ENCODE measurements at places on chromosomes 6 and 20.
A peak's percentile ranks its signal among the peaks of the same experiment; 100 is the strongest.

DNA sequence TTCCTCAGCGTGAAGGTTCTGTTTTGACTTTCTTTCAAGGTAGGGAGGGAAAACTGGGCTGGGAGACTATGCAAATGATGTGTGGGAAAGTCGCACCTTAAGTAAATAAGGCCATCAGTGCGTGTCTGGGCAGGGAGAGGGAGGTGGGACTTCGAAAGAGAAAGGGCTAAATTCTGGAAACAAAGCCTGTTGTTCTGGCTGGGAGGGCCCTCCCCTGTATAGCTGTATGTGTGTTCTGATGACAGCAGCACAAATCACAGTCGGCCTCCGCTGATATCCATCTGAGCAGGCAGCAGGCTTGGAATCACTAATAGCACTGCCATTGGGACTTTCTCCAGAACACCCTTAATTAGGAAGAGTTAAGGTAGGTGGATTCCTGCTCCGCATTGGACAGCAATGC lies 19.2 kb downstream of the JAG1 start:
- DNase-seq: no peak

GRCh38 chr6:130105996-130106704 lies 87.8 kb downstream of the L3MBTL3 start:
- DNase-seq: no peak

DNA sequence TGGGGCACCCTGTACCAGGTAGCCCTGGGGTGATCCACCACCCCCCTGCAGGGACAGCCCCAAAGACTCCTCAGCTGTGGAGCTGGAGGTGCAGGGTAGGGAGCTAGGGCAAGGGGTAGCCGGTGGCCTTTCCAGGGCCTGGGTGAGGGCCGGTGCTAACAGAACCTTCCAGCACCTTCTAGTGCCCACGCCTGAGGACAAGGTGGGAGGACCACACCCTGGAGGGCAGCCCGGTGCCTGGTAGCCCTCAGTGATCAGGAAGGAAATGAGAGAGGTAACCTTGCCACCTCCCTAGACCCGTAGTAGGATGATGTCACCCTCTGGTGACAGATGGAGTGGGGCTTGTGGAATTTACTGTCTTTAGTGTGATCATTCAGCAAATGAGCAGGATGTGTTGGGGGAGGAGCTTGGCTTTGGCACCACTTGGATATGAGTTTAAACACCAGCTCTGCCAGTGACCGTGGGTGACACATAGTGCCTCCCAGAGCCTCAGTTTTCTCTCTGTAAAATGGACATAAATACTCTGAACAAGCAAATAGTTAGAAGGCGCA lies 187.7 kb downstream of the NFATC2 start:
- no peak for DNase-seq

DNA sequence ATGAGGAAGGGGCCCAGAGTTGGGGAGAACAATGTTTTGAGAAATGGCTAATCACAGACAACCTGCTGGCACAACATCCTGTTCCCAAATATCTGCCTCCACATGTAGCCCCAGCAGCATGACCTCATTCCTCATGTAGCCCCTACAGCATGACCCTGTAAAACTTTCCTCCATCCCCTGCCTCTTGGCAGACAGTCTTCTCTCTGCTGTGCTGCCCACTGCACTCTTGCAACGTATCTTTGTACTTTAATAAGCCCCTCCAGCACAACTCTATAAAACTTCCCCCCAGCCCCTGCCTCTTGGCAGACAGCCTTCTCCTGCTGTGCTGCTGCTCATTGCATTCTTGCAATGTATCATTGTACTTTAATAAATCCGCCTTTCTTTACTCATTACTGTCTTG lies 278.8 kb downstream of the HDGFL1 start:
- DNase-seq: no peak

GRCh38 chr6:139247618-139248017 lies 44.2 kb downstream of the TXLNB start:
- DNase-seq: no peak

DNA sequence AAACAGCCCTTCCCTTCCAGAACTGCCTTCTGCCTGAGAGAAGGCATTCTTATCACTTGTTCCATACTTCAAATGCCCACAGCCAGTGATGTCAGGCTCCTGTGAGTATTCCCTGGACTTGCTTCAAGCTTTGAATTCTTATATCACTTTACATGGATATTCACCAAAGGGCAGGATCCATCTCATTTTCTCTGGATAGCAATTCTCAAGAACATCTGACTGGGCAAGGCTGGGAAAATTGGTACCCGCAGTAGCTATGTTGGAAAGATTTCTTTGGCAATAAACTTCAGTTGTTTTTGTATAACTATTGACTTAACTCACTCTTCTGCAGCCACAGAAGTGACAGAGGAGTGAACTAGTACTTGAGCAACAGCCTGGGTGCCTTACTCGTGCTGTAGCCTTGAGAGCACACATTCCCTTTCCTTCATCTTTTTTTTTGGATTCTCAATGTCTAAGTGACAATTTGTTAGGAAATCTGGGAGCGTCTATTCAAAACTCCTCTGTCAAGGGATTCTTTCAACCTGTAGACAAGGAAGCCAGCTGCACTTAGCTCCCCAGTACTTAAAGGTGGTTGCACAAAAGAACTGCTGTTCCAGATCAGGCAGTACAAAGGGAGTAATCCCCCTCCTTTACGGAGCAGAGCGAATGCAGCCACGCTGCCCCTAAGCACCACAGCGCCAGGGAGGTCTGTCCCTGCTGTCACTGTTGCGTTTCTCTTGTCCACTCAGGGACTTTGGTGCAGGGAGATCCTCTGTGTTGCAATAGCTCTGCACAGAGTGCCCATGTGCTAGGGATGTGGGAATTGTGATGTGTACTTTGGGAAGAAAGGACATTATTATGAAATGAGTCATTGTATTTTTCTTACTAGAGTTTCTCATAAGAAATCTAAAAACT lies 69.6 kb downstream of the JAG1 start:
- no peak for DNase-seq

DNA sequence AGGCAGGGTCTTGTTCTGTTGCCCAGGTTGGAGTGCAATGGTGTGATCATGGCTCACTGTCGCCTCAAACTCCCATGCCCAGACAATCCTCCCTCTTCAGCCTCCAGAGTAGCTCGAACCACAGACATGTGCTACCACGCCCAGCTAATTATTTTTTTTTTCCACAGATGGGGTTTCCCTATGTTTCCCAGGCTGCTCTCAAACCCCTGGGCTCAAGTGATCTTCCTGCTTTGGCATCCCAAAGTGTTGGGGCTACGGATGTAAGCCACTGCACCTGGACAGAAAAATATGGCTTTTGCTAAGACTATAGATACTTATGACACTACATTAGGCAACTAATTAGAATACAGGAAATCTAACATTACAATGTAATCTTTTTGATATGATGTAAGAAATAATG lies 17.9 kb downstream of the RNF24 start:
- DNase-seq: no peak

DNA sequence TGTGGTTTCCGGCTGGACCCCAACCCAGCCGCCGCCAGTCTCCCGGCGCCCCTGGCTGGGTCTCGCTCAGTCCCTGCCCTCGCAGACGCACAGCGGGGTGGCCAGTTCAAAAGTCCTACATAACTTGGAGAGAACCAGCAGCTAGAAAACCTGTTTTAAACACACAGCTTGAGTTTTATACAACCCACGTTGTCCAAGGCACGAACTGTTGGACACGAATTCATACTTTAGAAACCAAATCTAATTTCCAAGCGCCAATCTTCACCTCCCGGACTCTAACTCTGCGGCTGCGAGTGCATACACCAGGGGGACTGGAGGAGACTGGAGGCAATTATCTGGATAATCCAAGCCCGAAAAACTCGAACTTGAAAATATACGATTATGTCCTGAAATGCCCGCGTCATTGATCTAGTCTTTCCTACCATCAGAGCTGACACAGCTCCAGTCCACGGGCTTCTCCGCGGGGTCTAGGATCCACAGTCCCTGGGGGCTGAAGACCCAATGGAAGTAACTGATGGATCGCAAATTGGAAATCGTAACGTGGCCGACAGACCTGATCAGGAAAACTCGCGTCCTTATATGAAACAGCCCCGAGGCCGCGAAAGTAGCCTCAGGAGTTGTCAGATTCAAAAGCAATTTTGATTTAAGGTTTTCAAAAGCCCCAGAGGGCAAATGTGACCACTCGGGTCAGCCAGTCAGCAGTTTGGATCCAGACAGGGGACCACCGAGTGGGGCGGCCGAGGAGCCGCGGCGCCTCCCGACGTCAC lies 843 bp upstream of the HEY2 start:
- DNase-seq: no peak

GRCh38 chr20:53220482-53221307 lies 248.5 kb downstream of the TSHZ2 start:
- no peak for DNase-seq

DNA sequence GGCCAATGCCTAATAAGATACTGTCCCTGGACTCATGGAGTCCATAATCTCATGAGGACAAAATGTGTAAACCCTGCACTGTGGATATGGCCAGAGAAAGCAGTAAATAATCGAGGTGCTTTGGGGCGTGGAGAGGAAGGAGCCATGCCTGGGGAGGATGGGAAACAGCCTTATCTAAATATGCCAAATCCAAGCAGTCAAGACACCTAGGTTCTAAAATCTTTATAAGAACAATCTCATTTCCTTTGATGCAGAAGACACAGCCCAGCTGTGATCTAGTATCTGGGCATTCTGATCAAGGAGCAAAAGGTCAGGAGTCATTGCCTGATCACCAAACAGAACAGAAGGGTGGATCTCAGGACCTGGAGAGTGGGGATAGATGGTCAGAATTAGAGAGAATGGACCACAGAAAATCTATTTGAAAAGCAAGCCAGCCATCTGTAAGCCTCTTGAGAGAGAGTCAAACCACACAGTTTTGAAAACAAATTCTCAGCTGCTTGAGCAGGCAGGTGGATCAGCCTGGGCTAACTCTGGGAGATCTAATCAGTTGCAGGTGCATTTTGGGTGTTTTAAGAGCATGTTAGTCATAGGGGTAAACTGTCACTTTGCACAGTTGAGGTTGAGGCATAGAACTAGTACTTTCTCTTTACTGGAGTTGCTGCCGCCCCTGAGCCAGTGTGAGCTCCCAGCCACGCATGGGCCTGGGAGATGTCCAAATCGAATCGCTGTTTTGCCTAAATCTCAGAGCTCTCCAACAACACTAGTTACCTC lies 130.8 kb upstream of the TNFAIP3 start:
- DNase-seq: no peak

GRCh38 chr20:53678315-53678989 lies 84.8 kb upstream of the ZNF217 start:
- DNase-seq: no peak

GRCh38 chr6:79868098-79868722 lies 79.1 kb downstream of the ELOVL4 start:
- peak; percentile 23 for DNase-seq

GRCh38 chr6:56843476-56844349 lies 111.2 kb upstream of the BEND6 start:
- DNase-seq: no peak

- DNase-seq: no peak
Measured at GRCh38 chr6:92150553-92150952, 1268.8 kb downstream of the EPHA7 start.

DNA sequence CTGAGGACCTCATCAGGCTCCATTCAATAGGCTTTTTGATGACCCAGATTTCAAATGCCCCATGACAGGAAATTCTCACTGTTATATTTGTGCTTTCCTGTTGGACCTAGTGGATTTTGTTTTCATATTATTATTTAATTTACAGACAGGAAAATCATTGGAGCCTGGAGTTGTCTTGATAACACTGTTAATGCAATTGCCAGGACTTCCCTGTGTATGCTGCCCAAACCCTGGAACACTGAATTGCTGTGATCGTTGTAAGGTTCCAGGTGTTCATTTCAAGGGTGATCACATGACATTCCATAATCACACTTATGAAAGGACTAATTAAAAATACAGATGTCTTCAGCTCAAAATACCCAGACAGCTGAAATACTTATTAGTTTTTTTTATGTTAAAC lies 783.2 kb downstream of the DHX35 start:
- no peak for DNase-seq

GRCh38 chr6:118894425-118895260 lies 691 bp downstream of the ASF1A start:
- DNase-seq: no peak

GRCh38 chr20:63116412-63117106 lies 99.4 kb downstream of the YTHDF1 start:
- no peak for DNase-seq

GRCh38 chr6:8069631-8070284 lies 5.6 kb upstream of the BLOC1S5 start:
- no peak for DNase-seq

DNA sequence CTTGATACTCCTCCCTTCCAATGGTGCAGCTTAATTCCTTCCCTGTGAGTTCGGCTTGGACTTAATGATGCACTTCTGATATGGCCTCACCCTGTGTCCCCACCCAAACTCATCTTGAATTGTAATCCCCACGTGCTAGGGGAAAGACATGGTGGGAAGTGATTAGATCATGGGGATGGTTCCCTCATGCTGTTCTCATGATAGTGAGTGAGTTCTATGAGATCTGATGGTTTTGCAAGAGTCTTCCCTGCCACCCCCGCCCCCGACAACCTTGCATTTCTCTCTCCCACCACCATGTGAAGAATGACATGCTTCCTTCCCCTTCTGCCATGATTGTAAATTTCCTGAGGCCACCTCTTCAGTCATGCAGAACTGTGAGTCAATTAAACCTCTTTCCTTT lies 50.3 kb upstream of the HLA-G start:
- no peak for DNase-seq

DNA sequence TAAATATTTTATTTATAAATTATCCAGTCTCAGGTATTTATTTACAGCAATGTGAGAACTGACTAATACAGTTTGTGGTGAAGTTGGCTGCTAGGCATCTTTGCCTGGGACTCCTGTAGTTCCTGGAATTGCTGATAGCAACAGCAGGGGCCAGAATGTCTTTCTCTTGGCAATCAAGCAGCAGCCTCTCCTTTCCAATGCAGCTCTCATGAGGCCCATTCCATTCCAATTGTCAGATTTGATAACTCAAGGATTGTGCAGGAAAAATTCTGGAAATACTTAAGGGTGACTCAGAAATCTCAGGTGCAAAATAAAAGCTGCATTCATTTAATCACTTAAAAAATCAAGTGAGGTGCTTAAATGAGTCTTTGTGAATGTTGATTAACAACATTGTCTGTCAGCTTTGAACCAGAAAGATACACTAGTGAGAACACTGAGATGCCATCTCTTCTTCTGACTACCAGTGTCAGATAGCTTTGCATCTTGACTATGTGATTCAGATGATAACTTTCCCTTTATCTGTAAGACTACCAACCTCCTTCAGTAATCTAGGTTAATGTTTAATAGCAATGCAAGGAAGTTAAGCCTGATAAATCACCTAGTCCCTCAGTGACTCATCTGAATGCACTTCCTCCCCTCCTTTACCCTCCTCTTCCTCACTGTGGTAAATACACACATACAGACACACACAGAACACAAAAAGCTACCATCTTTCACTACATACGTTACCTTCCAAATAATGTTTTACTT lies 32.1 kb upstream of the COL21A1 start:
- DNase-seq: peak; percentile 63

DNA sequence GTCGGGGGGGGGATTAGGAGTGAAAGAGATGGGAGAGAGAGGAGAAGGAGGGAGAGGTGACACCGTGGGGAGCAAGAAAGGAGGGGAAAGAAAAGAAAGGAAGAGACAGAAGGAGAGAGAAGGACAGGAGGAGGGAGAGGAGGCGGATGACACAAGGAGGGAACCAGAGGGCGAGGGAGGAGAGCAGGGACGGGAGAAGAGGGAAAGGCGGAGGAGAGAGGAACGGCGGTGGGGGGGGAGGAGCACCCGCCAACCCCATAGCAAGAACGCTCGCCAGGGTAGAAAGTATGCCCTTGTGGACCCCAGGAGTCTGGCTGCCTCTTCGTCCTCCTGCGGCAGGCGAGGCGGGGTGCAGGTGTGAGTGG lies 4.5 kb upstream of the INSM1 start:
- no peak for DNase-seq

- no peak for DNase-seq
Measured at GRCh38 chr6:91718198-91718597, 1131.3 kb upstream of the MAP3K7 start.

GRCh38 chr6:115838763-115839401 lies 221.8 kb downstream of the FRK start:
- no peak for DNase-seq
